ENCODE measurements at places on chromosomes 1 and 21.

DNA sequence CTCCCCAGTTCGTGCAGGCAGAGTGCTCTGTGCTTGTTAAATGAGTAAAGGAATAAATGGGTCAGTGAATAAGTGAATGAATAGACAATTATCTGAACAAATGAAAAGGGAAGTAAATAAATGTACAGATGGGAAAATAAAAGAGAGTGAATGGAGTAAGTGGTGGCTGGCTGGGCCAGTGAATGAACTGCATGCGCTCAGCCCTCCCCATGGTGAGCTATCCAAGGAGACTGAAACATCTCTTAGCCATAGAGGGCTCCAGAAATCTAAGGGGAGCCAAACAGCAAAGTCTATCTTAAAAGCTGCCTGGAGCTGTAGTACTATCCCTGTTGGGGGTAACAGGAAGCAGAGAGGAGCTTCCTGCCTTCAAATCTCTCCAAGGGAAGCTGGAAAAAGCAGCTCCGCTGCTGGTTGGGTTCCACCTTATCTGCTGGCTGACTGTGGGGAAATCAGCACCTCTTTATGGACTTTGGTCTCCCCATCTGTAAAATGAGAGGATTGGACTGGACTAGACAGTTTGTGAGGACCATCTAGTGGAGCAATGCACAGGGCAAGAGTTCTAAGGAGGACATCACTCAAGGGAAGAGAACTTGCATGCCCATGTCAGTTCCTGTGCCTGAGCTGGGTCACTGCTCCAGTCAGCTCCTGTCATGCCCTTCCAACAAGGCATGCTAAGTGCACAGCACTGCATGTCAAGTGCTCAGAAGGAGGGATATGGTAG lies 77.9 kb downstream of the TRABD2B start:
- no peak for DNase-seq

- no peak for DNase-seq
These were observed 115.1 kb downstream of the SYT14 start for GRCh38 chr1:210053126-210053525.

DNA sequence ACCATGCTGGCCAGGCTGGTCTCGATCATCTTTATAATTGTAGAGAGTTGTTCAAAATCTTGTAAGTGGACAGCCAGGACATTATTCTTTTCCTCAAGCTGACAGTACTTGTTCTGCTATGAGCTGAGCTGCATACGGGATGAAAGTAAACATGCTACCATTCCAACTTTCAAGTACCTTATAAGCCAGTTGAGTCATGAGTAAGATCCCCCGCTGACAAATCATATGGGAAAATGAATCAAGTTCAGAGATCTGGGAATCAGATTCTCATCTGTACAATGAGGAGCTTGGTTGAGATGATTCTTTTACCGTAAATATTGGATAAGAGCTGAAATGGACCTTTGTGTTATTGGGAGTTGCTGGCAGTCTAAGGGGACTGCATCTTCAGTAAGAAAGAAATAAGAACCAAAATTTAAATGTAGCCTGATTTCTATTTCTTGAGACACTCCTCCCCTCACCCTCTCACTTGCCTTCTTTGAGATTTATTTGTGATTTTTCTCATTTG lies 62.7 kb downstream of the CENPF start:
- no peak for DNase-seq

- no peak for DNase-seq
These were observed 51.4 kb downstream of the TP53BP2 start for GRCh38 chr1:223794136-223794880.

GRCh38 chr1:184696403-184696802 lies 58.3 kb downstream of the EDEM3 start:
- no peak for DNase-seq

DNA sequence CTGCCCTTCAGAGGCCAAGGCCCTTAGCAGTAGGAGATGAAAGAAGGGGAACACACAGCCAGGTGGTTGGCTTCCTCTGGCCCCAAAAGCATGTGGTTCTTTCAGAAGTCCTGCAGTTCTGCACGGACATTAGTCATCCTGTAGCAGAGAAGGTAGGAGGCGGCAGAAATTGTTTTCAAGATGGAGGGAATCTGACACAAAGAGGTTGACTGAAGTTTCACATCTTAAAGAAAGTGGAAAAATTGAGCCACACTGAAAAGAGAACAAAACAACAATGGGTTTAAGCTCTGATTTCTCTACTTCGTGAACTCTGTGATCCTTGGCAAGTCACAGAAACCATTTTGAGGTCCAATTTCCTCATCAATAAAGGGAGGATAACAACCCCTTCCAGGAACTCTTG lies 125.3 kb upstream of the DNAH14 start:
- no peak for DNase-seq

DNA sequence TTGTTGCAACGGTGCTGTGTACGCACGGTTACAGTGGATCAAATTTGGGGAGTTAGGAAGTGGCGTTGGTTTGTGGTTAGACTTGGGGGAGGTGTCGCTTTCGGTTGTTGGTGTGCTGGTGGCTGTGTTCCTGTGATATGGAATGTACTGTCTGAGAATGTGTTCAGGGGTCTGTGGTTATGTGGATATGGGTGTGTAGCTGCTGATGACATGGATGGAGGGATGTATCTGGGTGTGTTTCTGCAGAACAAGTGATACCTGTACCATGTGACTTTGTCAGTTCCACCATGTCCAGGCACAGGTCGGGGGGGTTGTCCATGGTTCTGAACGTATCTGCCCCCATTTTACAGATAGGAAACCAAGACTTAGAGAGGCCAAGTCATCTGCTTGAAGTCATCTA lies 22.7 kb downstream of the PAX7 start:
- no peak for DNase-seq

GRCh38 chr1:116825720-116826438 lies 71.6 kb downstream of the CD2 start:
- no peak for DNase-seq

DNA sequence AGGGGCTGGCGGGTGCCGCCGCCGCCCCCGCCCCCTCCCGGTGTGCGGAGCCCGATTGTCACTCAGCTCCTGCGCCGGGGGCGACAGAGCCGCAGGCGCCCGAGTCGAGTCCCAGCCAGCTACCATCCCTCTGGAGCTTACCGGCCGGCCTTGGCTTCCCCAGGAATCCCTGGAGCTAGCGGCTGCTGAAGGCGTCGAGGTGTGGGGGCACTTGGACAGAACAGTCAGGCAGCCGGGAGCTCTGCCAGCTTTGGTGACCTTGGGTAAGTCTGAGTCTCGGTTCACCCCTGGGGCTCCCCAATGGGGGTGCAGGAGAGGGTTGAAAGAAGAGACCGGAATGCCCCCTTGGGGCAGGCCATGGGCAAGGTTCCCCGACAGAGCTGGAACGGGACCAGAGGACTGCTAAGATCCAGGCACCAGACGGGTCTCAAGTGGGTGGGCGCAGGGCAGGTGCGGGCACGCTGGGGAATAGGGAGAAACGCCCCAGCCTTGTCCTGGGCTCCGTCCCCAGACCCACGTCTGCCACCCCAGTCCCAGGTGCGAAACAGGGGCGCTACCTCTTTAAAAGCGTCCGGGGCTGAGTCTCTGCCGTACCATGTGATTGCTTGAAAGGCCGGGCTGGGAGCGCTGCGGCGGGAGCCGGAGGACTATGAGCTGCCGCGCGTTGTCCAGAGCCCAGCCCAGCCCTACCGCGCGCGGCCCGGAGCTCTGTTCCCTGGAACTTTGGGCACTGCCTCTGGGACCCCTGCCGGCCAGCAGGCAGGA lies at the start of gene ADORA1:
ADORA1 (plus strand) TSS at position 61 of the 765 bp plus-strand sequence. CDS start 1,116 bp downstream, outside the sequence.
- no peak for DNase-seq

DNA sequence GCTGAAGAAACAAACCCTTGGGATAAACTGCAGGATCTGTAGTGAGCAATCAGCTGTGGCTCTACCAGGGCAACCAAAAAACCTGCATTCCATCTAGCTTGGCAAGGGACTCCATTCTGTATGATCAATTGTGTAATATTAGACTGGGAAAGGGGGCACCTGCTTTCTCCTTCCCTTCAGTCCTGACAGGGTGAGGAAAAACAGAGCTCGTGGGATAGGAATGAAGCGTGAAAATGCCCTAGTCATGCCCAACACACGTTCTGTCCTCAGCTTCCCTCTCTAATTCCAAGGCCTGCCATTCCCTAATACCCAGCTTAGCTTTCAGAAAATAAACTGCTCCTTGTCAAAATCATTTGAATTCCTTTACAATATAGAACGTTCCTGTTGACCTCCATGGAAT lies 442.3 kb downstream of the PLPP3 start:
- DNase-seq = no peak

- no peak for DNase-seq
These were observed 42.5 kb upstream of the LRRN2 start for GRCh38 chr1:204728045-204728444.

DNA sequence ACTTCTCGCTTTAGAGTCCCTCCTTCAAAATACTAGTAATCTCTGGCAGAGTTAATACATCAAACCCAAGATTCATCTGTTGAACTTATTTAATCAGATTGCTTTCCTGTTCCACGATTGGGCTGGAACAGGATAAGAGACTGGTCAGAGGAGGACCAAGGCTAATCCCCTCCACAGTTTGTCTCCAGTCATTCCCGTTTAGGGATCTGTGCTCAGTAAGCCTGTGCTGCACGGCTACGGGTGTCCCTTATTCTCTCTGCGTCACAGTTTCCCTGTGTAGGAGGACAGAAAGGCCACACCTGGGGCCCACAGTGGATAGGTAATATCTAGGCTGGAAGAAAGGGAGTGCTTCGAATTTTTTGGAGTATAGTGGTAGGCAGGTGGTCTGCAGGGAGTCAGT lies 16.5 kb upstream of the NUAK2 start:
- DNase-seq = no peak

DNA sequence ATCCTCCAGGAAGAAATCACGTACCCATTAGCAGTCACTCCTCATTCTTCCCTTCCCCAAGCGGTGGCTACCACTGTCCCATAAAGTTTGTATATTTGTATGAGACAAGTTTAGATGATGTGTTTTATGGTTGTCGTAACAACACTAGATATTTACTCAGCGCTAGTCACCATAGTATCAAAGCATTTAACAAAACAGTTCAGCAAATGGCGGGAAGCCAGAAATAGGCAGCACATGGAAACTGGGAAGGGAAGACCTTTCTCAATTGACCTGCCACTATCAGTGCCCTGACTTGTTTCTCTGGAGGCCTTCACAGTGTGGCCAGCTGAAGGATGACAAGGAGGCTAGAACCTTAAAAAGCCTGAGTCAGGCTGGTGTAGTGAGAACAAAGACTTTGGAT lies 31.1 kb downstream of the CNST start:
- DNase-seq = no peak

- no peak for DNase-seq
These were observed 571 bp downstream of the MARCKSL1 start for GRCh38 chr1:32335535-32335789.

GRCh38 chr1:51420867-51421627 lies 90.7 kb upstream of the TTC39A start:
- no peak for DNase-seq

DNA sequence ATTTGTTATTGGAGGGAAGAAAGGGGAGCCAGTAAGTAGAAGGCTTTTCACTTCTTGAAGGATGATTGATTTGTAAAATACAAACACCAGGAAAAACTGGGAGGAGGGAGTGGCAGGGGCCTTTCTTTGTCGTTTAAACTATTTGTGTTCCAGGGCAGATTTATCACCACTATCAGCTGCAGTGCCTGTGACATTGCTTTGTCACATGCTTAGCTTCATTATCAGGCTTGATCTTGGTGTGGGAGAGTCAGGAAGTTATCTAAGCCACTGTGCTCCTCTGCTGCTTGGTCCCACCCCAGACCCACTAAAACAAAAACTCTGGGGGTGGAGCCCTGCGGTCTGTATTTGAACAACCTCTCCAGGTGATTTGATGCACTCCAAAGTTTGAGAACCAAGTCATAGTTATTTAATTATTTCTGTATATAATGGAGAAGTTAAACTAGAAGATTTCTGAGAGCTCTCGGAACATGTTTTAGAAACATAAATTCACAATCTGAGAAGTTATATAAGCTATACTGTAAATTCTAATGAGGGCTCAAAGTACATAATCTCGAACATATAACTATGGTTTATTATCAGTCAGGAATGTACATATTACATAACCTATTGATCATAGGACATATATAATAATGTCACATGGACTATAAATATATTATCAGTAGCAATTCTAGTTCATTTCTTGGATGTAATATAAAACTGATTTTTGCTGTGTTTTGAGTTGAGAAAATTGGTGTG lies 87.9 kb downstream of the CDC14A start:
- no peak for DNase-seq

DNA sequence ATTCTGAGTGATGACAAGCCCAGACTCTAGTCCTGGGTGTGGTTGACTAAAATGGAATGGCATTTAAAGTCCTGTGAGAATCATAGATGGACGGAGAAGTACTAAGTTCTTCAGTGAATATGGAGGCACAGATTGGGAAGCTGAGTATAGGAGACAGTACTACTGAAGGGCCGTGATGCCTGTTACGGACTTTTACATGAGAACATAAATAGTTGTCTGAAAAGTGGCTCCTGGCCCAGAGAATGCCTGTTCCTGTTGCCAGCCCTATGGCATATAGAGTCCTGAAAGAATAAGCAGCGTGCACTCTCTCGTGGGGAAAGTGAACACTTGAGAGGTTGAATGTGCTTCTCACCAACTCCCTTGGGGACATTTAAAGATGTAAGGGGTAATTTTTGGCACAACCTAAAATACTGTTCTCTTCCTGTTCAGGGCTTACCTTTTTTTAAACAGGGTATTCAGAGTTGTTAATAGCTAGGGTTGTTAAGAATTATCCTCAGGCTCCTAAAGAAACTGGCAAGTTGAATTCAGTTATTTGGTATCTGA lies 20.4 kb downstream of the CCT8 start:
- no peak for DNase-seq

GRCh38 chr1:2272686-2273400 lies 44.7 kb downstream of the SKI start:
- DNase-seq = no peak

- DNase-seq = no peak
These were observed 43.2 kb downstream of the ATP1B1 start for GRCh38 chr1:169149555-169150286.

- DNase-seq = no peak
These were observed 92.6 kb downstream of the ST3GAL3 start for GRCh38 chr1:43799656-43800635.

- no peak for DNase-seq
These were observed 68.5 kb downstream of the PCP4 start for GRCh38 chr21:39935716-39936115.

- no peak for DNase-seq
These were observed 19.6 kb downstream of the HSF2BP start for GRCh38 chr21:43639470-43640353.

- no peak for DNase-seq
These were observed 45.5 kb downstream of the NMNAT2 start for GRCh38 chr1:183372586-183373230.

- no peak for DNase-seq
These were observed 38.6 kb upstream of the CCDC190 start for GRCh38 chr1:162899422-162900146.

DNA sequence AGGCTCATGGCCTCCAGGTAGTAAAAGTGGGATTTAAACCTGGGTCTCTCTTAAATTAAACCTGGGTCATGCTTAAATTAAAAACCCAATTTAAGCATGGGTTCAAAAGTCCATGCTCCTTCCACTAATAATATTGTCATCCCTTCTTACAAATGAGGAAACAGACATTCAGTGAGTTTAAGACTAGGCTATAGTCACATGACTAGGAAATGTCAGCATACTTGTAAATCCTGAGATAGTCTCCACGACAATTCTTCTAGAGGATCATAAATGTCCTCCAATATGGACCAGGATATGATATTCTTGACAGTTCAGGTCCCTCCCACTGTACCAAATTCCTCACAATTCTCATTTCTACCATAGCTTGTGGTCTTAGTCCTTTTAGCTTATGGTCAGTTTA lies 10.5 kb upstream of the IGFN1 start:
- DNase-seq = no peak
